ENCODE measurements at places on chromosomes 13 and 19.
A peak's percentile ranks its signal among the peaks of the same experiment; 100 is the strongest.

DNA sequence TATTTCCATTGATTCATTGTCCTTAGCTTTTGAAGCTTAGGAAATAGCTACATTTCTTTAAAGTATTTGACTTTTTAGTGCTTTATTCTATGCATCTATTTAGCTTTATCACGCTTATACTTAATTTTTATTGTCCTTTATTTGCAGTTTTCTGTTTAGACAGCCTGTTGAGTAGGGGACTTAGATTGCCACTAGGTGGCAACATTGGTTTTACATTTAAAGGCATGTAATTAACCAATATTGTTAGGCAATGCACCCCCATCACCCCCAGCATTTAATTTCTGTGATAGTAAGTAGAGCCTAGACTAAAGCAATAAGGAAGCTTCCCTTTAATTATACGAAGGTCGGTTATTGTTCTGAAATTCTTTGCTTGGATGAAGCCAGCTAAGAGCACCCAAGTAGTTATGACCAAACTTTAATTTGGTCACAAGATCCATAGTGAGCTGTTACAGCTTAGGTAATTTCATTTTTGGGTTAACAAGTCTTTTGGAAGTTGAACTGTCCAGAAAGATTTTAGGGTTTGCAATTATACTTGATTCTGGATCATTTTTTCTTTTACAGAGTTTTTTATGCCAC is 36.5 kb downstream of the B3GLCT start:
- no peak for DNase-seq

DNA sequence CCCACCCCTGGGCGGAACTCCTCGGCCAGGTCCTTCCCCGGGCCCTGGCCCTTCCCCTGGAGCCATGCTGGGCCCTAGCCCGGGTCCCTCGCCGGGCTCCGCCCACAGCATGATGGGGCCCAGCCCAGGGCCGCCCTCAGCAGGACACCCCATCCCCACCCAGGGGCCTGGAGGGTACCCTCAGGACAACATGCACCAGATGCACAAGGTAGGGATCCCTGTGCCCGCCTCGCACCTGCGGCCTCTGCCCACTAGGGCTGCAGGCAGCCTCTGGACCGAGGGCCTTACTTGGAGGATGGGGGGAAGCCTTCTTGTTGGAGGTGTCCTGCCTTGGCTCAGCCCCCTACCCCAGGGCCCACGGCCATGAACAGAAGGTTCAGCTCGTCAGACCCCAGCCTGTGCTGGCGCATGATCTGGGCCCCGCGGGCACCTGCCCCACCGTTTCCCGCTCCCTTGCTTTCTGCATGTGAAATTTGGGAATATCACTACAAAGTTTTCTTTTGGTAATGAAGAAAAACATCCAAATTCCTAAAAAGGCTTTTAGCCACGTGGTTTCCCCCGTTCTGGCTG is 23.4 kb downstream of the SMARCA4 start:
- DNase-seq = no peak

DNA sequence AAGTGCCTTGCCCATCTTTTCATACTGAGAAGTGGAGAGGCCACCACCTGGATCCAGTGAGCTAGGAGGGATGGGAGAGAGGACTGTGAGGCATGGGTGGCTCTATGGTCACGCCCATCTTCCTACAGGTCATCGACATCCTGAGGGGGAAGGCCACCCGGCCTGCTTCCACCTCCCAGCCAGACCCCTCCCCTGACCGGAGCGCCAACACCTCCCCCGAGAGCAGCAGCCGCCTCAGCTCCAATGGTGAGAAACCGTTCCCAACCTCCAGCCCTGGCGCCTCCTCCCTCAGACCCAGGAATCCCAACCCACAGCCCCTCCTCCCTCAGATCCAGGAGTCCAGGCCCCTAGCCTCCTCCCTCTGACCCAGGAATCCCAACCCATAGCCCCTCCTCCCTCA is 10.1 kb downstream of the BCL3 start:
- no peak for DNase-seq

DNA sequence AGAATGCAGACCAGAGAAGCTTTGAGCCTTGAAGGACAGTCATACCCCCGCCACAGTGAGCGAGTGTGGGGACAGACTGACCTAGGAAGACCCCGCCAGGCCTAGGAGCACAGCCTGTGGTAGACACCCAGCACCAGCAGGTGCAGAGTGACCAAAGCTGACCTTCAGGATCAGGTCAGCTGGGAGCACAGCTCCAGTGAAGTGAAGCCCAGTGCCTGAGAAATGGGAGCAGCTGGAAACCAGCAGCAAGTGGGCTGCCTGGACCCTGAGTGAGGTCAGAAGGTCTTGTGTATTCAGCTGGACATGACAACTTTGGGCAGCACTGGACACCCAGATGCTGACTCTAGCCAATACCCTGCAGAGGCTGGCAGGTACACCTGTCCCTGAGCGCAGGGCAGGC is 268.9 kb downstream of the TEX29 start:
- DNase-seq = no peak

DNA sequence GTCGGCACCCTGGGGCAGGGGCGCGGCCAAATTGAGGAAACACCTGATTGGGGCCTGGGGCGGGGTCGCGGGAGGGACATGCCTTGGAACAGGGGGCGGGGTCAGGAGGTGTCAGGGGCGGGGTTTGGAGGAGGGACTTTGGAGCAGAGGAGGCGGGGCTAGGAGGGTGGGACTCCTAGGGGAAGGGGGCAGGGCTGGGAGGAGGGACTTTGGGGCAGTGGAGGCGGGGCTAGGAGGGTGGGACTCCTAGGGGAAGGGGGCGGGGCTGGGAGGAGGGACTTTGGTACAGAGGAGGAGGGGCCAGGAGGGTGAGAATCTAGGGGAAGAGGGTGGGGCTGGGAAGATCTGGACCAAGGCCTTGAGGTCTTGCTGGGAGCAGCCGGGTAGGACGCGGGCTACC is 21.9 kb downstream of the GRIN2D start:
- peak; percentile 90 for DNase-seq

GRCh38 chr13:46949211-46949610 is 52.4 kb upstream of the HTR2A start:
- no peak for DNase-seq

DNA sequence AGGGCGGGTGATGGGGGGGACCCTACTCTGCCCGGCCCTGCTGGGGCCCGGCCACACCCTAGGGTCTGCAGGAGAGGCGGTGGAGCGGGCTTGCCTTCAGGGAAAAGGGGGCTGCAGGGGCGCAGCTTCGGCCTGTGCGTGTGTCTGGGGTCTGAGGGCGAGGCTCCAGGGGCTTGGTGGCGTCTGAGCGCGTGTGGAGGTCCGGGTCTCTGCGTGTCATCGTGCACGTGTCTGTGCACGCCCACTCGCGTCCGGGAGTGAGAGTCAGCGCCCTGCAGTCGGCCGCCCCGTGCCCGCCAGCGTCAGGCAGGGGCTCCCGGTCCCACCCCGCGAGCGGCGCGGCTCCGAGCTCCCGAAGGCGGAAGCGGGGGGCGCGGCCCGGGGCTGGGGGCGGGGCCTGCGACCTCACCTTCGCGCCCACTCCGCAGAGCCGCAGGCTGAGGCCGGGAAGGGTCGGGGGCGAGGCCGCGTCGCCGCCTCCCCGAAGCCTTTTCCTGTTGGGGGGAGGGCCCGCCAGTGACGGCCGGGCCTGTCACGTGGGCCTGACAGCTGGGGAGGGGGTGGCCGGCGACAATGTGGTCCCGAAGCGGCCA is at the start of gene ARHGAP45:
Gene ARHGAP45, plus strand, starts transcription at position 420 of the 593 bp plus-strand sequence. CDS start 239 bp downstream, outside the sequence.
- peak; percentile 76 for DNase-seq

- no peak for DNase-seq
Measured at GRCh38 chr13:83352391-83352790, 529.9 kb downstream of the SLITRK1 start.
